ENCODE measurements at places on chromosomes 2 and 18. TPM values are rescaled to one million over a fixed set of nuclear protein-coding genes. Genes with fewer than 3 reads are reported as not detected.

GRCh38 chr2:27217173-27218121 is at the start of gene CAD:
Gene CAD (plus strand): TSS chr2:27217369. CDS start chr2:27217552, 183 bp downstream.
- peak; percentile 67 for DNase-seq

- DNase-seq = peak; percentile 49
Observed at GRCh38 chr2:70360661-70361270, 58.9 kb upstream of the FAM136A start.

DNA sequence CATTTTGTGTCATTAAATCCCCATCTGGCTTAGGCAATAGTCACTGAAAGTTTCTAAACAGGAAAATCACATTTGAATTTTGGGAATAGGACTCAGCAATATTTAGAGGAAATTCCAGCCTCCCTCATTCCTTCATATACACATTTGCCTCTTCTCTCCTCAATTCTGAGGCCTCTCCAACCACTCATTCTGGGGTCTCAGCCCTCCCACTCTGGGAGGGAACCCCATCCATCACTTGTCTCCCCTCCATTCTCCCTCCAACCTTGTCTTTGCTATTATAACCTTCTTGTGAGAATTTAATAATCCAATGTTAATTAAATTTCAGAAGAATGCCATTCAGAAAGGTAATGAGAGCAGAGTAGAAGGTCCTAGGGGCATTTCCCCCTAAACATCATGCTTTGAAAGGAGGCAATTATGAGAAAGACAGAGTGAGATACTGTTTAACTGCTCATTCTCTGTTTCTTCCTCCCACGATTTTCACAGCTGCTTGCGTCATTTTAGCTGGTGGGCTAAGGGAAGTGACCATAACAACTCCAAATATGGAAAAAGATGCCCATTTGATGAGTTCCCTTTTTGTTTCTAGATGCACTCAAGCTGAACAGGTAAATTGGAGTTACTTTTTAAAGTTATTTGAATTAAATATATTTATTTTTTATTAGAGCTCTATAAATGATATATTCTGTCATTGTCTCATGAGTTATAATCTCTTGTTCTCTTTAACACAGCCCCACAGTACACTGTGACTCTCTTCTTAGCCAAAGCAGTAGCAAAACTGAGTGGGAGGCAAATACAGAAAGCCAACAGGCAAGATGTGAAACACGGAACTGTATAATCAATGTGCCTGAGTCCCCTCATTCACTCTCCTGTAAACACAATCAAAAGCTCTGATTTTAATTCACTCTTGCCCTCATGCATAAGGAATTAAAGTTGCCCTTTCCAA is 135.1 kb downstream of the DLGAP1 start:
- DNase-seq = no peak

DNA sequence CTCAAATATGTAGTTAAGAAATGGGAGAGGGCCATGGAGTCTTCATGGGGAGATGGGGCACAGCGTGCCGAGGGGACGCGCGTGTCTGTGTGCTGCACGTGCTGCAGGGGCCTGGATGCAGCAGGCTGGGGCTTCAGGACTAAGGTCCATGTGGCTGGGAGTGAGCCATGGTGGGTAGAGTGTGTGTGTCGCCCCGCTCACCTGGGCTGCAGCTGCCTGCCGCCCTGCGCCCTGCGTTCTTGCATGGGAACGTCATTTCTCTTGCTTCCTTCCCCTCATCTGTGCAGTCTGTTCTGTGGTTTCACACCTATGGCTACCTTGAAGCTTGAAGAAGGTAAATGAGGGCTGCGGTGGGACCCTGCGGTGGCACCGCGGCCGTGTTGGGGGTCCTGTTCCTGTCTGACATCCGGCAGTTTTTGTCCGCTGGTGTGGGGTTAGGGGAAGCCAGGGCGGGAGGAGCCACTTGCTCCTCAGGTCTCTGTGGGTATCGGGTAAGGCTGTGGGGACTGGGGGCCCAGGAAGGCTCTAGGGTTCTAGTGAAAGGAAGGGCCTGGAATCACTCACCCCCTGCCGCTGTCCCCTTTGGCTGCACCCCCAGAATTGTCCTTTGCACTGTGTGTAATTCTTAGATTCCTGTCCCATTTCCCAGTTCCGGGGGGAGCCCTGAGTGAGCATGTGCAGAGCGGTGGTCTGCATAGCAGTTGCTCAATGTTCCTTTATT is 54.1 kb upstream of the HS6ST1 start:
- no peak for DNase-seq

- DNase-seq = peak; percentile 35
Observed at GRCh38 chr2:133040170-133040569, 370.2 kb upstream of the LYPD1 start.

- DNase-seq = no peak
Observed at GRCh38 chr2:165876712-165877111, 76.9 kb downstream of the TTC21B start.

GRCh38 chr2:218569661-218570500 is 1.2 kb downstream of the CNOT9 start:
- DNase-seq = peak; percentile 27

GRCh38 chr2:8534729-8535468 is 147.0 kb upstream of the ID2 start:
- no peak for DNase-seq

DNA sequence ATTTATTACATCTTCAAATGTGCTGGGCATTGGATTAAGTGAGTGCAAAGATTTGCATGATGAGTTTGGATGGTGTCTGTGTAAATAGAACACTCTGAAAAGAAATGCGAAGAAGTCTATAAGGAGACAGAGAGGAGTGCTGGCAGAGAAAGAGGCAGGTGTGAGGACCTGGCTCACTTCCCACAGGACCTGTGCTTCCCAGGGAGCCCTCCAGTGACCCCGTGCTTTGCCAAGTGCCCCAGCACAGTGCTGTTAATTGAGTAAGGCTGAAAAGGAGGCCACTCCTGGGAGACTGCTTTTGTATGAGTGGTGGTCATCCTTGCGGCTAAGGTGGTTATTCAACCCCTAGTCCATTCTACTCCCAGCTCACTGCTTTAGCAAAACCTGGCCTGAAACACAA is 230.8 kb downstream of the OSR1 start:
- DNase-seq = no peak

GRCh38 chr2:42567806-42568400 is 529 bp upstream of the MTA3 start:
- DNase-seq = no peak

GRCh38 chr2:66601624-66602023 is 166.7 kb downstream of the MEIS1 start:
- no peak for DNase-seq

DNA sequence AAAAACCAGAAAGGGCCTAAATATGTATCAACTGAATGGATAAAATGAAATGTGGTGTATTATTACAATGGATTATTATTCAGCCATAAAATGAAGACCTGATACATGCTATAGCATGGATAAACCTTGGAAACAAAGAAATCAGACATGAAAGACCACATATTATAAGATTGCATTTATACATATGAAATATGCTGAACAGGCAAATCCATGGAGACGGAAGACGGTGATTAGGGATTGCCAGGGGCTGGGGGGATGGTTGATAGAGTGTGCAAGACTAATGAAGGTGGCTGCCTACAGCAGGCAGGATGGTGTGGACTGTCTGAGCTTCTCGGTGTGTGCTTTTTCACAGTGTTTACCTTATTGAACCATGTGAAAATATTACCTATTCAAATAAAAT is 11.4 kb upstream of the AFG3L2 start:
- no peak for DNase-seq

DNA sequence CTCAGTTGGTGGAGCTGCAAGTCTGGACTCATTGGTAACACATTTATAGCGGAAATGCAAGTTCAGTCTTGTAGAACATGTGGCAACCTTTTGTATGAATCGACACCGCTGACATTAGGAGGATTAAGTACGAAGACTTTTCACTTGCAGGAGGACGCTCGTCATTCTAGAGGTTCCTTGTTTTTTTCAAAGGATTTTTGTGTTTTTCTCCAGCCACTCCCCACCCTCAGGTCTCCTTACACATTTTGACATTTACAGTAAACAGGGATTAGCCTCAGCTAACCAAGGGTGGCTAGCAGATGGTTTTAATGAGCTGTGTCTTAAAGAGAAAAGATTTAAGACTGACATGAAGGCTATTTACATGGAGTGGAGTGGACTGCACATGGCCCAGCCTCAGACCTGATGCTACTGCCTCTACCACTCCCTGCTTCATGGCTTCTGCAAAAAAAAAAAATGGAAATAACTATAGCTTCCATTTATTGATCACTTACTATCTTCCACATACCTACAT is 173.8 kb downstream of the TRIB2 start:
- DNase-seq = no peak

GRCh38 chr2:122132147-122132691 is 376.8 kb downstream of the TSN start:
- DNase-seq = no peak

- peak; percentile 62 for DNase-seq
Observed at GRCh38 chr2:221465776-221466175, 106.3 kb downstream of the EPHA4 start.

The COLEC11 gene
- total RNA-seq = not detected

The CNDP1 gene
- total RNA-seq = not detected

The PJVK gene
- total RNA-seq = 0.31 TPM

The SLC30A3 gene
- 6.5 TPM for total RNA-seq

The ALPP gene
- 0.84 TPM for total RNA-seq

Measured in A172 (cell line).